ENCODE measurements at places on chromosomes 3 and 15.
A peak's percentile ranks its signal among the peaks of the same experiment; 100 is the strongest.

- DNase-seq: no peak
Measured at GRCh38 chr3:100114413-100115030, at the start of gene FILIP1L. Gene FILIP1L, minus strand, starts transcription at chr3:100114501.

GRCh38 chr15:89077750-89078149, 10.5 kb upstream of the ABHD2 start:
- DNase-seq: no peak

GRCh38 chr15:89899951-89900567, 6.3 kb upstream of the AP3S2 start:
- DNase-seq: no peak

DNA sequence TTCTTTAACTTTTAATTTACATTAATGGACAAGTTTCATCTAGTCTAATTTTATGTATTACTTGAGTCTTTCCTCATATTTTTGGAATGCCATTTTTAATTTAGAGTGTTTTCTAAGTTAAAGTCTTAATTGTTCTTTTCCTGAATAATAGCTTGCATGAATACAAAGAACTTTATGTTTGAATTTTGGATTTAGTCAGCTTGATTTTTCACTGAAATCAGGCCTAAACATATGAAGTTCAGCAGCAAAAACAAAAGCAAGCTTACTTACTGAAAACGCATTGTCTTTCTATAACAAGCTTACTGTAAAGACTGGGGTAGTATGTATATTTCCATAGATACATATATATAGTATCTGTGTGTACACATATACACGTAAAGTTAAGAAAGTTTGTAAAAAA, 126.0 kb downstream of the ZBTB20 start:
- no peak for DNase-seq

GRCh38 chr3:121836064-121836463, 1.1 kb downstream of the EAF2 start:
- DNase-seq: no peak

DNA sequence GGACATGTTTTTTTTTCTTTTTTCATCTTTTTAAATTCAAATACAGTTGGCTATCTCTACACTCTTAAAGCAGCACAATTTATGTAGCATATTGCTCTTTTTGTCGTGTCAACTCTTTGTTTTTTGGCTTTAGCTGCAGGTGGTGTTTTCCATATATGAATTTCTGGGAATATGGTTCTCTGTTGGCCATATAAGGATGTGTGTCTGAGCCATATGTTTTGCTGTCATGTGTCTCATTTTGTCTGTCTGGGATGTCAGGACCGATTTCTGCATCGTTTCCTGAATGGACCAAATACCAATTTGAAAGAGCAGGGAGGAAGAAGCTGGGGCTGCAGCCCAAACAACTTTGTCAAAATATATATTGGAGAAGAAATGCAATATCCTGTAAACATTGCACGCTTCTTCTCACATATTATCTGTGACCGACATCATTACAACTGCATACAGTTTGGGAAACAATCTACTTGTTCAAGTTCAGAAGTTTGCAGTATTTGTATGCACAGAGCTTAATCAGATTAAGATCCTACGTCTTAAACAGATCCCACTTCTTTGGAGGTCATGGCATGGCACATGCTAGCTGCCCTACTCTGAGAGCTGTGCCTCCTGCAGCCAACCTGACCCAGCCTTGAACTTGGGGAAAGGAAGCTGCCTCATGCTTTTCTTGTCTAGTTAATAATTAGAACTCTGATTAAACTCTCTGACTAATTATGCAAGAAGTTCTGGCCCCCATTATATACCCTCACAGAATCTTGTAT, 4.0 kb upstream of the SATB1 start:
- no peak for DNase-seq

DNA sequence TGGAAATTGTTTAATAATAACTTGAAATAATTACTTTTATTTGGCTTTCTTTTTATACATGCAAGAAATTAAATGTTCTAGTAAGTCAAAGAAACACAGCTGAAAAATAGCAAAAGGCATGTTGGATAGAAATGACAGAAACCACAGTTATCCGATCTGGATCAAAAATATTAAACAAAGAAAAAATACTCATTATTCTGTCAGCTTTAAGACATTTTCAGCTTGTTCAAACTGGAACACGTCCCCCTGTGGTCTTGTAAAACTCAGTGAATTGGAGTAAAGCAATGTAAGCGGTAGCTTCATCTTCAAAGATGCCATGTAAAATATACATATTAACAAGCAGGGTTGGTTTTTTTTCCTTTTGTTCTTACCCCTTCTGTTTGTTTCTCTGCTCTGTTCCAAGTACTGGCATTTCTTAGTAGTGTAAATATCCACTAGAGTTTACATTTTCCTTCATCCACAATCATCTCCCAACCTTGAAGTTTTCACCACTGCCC, 223.4 kb downstream of the IGSF11 start:
- DNase-seq: no peak

DNA sequence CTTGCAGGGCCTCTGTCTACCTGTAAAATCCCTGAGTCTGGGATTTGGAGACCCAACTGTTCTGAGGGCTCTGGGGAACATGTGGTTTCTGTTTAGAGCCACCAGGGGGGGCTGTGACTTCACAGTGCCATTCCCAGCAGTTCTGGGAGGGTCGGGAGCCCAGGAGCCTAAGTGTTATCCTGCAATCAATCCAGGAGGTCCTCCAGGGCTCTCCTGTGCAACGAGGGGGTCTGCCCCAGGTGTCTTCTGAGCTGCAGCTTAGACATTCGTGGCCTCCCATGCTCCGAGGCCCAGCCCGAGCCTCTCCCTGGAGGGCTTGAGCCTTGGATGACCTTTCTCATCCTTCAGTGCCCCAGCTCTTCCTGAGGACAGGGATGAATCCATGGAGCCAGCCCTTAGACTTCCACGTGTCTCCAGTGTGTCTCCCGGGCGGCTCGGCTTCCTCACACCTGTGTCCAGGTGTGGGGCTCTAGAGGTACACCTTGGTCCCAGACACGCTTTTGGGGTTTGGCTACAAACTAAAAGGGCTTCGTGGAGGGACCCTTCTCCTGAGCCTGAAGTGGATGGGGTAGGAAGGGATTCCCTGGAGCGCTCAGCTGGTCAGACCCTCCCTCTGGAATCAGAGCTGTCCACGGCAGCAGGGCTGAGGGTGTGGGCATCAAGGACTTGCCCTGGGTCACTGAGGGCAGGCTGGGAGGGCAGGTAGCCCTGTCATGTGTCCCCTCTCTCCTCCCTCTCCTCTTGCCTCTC, 20.3 kb upstream of the ABTB1 start:
- peak; percentile 64 for DNase-seq

- no peak for DNase-seq
Measured at GRCh38 chr3:11917051-11917450, 70.4 kb upstream of the TAMM41 start.

- peak; percentile 10 for DNase-seq
Measured at GRCh38 chr3:195239121-195239520, 31.8 kb downstream of the XXYLT1 start.

GRCh38 chr3:133301194-133301593, 98.7 kb upstream of the BFSP2 start:
- DNase-seq: no peak

DNA sequence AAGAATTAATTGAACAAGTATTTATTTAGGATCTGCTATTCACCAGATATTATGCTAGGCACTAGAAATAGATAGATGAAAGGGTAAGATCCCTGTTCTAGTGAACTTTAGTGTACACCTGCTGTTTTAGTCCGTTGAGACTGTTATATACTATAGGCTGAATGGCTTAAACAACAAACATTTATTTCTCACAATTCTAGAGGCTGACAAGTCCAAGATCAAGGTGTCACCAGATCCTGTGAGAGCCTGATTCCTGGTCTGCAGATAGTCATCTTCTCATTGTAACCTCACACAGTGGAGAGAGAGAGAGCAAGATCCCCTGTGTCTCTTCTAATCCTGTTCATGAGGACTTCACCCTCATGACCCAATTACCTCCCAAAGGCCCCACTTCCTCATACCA, 281.4 kb upstream of the KCNH8 start:
- DNase-seq: no peak

GRCh38 chr3:10549617-10550230, 44.3 kb upstream of the ATP2B2 start:
- DNase-seq: no peak

DNA sequence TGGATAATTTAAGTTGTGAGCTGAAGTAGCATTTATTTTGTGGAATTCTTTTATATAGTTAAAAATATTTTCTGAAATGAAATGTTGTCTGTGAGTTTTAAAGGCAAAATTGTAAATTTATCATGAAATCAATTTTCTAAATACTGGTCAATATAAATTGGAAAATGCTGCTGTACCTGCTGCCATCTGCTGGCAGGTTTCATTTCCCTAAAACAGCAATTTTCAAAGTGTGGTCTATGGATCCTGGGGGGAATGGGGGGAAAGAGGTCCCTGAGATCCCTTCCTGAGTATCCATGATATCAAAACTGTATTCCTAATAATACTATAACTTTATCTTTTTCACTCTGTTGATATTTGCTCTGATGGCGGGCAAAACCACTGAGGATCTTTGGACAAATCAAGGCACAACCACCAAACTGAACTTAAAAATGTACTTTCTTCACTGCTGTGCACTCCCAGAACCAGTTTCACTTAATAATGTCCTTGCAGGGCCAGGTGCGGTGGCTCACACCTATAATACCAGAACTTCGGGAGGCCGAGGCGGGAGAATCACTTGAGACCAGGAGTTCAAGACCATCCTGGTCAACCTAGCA, 17.2 kb upstream of the CCR4 start:
- no peak for DNase-seq

GRCh38 chr15:88894819-88895767, at the start of gene HAPLN3:
Gene HAPLN3, minus strand, starts transcription at chr15:88895544. Its CDS starts 8,246 bp downstream, at chr15:88887298.
- no peak for DNase-seq

GRCh38 chr3:30227571-30228301, 378.7 kb upstream of the TGFBR2 start:
- no peak for DNase-seq

DNA sequence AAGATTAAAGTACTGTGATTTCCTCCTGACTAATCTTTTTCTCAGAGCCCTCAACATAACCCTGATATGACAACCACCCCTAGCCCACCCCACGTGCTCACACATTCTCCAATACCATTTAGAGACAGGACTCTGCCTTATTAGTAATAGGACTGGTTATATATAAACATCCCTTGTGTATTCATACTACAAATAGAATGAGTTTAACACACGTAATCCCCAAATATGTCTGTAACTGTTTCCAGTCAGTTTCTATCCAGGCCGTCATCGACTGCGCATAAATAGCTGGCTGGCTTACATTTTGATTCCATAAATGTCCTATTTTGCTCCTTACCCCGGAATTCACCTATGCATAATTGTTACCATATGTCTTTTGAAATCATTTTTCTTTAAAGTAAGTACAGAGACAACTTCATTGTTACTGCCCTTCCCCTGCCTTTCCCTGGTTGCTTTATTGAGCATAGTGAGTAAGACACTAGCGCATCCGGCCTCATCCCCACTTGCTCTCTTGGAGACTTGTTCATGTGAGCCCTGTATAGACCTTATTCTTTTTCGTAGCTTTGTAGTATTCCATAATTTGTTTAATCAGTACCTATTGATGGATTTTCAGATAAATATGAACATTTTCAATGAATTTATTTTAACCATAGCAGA, 3.5 kb upstream of the P2RY14 start:
- no peak for DNase-seq

GRCh38 chr15:45200799-45201556, 13.2 kb upstream of the SHF start:
- DNase-seq: peak; percentile 85

GRCh38 chr3:194470615-194471014, 16.2 kb downstream of the ATP13A3 start:
- DNase-seq: no peak

DNA sequence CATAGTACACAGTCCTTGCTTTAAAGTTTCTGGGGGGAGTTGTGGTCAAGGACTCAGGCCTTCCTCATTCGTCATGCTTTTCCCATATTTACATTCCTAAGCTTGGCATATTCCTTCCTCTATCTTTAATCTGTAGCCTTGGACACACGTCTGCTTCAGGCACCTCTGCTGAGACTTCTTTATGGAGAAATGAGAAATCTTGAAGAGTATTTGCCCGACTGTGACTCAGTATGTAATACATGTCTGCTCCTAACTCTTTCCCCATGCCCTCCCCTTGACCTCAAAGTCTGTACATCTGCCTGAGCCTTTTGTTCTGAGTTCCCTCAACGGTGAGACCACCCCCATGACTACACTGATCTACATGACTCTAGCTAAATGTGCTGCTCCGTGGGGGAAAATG, 246.1 kb downstream of the SI start:
- no peak for DNase-seq

DNA sequence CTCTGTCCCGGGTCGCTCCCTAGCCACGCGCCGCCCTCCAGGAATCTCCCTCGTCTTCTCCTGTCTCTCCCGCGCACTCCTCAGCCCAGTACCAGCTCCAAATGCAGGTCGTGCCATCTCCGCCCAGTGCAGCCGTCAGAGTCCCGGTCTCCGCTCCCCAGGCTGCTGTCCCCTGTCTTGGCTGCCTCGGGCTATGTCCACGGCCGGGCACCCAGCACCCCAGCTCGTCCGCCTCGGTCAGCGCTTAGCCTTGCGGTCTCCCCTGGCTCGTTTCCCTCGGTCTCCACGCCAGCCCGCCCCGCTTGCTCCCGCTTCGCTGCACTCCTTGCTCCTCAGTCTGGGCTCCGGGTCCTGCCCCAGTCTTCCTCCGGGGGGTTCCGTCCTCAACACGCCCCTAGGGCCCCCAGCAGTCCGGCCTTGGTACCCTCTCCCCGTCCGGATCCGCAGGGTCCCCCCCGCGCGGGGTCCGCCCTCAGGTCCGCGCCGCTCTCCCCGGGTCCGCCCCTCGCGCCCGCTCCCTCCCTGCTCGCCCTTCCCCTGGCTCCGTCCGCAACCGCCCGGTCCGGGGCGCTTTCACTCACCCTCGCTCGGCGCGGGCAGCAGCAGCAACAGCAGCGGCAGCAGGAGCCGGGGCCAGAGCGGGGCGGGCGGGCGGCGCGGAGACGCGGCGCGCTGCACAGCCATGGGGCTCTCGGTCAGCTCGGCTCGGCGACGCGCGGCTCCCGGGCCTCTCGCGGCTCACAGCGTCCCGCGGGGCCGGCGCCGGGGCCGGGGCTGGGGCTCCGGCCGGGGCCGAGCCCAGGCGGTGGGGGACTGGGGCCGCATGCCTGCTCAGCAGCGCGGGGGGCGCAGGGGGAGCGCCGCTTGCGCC, 462 bp downstream of the IGDCC3 start:
- DNase-seq: no peak

- no peak for DNase-seq
Measured at GRCh38 chr3:126924458-126924857, 58.5 kb upstream of the PLXNA1 start.

DNA sequence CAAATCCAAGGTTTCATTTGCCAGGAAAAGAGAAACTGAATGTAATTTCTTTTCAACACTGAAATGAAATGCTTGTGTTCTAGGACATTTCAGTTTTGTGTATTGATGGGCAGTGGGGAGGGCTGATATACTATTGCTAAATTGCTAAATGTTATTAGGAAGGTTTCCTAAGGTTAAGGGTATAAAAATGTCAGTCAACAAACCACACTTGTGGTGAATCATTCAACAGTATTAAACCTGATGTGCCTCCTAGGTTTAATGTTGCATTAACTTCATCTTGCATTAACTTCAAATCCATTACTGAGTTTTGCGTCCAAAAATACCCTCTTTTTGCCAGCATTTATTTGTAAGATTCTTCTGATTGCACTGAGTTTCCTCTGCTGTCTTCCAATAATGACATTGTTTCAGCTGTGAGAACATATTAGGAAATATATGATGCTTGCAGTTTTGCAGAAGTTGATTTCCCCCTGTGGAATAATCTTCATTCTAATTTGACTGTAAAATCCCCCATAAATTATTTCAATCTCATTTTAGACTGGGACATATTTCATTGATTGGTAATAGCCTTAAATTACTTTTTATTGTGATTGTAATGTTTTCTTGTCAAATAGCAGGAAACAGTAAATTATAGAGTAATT, 758.3 kb downstream of the GBE1 start:
- DNase-seq: no peak

GRCh38 chr3:64556046-64556445, 131.8 kb downstream of the ADAMTS9 start:
- no peak for DNase-seq

Measured in lower lobe of right lung (tissue), 2 donors.